ENCODE measurements at places on chromosomes 5 and 9.

DNA sequence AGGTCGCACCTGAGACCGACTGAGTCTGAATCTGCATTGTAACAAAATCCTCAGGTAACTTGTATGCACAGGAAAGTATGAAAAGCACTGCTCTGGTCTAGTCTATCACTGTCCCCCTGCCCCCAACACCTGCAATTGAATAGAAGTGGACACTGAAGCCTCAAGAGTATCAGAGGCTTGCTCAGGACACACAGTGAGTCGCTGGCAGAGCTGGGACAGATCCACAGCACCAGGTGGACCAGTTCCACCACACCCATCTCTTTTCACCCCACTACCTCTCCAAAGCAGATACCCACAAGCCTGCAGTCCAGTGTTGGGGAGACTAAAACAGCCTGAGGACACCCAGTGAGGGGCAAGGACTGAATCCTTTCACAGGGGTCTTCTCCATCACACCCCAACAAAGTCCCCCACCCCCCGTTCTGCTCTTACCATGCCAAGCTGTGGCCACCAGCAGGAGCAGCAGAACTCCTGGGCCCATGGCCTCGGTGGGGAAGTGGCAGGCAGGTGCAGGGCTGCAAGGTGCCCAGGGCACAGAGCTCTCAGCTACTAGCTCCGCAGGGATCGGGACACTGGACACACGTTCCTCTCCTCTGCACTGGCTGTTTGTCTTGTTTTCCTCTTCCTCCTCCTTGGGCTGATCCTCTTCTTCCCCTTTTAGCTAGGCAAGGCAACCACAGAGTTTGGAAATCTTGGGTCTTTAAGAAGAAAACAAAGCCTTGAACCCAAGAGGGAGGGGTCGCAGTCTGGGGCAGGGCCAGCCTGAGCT lies at the start of gene CSF1R:
CSF1R (minus strand) TSS at position 605 of the 766 bp plus-strand sequence; CDS start at position 478, 127 bp downstream.
- no peak for DNase-seq

- no peak for DNase-seq
Observed at GRCh38 chr9:82912645-82913044, 150.3 kb downstream of the RASEF start.

DNA sequence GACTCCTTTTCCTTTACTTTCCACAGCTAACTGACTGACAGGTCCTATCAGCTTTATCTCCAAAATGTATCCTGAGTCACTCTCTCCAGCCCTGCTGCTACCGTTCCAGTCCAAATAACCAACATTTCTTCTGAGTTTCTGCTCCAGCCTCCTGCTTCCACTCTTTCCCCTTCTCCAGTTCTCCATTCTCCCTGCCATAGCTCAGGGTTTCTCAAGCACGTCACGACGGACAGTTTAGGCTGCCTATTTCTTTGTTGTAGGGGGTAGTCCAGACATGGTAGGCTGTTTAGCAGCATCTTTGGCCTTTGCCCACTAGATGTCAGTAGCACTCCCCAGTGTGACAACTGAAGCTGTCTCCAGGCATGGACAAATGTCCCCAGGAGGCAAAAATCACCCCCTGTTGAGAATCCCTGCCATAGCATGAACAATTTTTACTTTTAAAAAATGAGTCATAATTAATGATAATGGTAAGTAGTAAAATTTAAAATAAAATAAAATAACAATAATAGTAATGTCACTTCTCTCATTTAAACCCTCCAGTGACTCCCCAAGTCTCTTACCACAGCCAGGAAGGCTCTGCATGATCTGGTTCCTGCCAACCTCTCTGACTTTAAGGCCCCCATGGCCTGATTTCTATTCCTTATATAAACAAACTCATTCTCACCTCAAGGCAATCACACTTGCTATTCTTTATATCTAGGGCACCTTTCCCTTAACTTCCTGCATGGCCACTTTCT lies 105.4 kb upstream of the FER start:
- peak; percentile 9 for DNase-seq

DNA sequence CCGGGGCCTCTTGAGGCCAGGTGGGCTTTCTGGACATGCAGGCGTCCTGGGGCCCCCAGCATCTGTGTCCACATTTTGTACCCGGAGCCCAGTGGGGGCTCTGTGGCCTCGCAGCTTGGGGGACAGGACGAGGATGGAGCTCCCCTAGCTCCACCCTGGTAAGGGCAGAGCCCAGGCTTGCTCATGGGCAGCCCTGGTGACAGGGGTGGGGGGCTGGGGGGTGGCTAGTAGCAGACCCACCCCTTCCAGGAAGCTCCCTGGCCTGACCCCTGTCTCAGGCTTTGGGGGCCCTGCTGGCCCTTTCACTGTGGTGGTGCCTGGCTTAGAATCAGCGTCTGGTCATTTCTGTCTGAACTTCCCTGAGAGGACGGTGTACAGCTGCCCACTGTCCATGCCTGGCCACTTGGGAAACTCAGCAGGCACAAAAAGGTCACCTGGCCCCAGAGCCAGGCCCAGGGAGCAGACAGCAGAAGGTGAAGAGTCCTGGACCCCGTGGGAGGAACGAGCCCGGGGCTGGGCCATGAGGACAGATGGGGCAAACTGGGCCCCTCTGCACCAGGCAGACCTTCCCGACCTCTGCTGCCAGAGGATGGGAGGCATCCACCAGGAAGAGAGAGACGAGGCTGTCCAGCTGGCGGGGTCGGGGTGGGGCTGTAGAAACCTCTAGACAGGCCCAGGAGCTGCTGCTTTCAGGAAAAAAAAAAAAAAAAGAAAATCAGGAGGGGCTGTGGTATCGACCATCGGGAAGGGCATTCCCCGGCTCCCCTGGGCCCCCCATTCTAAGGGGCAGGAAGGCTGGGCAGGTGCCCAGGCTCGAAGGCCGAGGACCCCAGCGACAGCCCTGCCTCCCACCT lies 52.8 kb downstream of the EXD3 start:
- DNase-seq = no peak

DNA sequence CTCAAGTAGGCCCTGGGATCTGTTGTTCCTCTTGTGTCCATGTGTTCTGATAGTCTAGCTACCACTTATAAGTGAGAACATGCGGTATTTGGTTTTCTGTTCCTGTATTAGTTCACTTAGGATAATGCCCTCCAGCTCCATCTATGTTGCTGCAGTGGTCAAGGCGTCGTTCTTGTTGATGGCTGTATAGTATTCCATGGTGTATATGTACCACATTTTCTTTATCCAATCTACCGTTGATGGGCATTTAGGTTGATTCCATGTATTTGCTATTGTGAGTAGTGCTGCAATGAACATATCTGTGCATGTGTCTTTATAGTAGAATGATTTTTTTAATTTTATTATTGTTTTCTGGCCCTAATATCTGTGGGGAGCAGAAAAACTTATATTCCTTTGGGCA lies 74.3 kb downstream of the MAT2B start:
- DNase-seq = no peak

DNA sequence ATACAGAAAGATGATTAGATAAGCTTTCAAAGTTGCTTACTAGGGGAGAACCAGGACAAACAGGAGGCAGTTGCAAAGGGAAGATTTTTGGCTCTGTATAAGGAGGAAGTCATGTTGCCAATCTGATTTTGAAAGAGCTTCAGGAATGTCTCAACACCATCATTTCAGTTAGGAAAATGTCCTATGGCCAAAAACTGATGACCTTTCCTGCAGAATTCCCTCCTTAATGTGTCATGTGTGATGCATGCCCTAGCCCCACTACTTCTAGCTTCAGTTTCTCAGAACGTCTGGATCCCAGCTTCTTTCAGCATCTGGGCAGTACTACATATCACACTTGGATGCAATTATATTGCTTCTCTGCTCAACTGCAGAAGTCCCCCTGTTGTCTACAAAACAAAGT lies 211.5 kb upstream of the NREP start:
- DNase-seq = no peak

GRCh38 chr9:130023144-130023787 lies 19.7 kb downstream of the FNBP1 start:
- DNase-seq = no peak

DNA sequence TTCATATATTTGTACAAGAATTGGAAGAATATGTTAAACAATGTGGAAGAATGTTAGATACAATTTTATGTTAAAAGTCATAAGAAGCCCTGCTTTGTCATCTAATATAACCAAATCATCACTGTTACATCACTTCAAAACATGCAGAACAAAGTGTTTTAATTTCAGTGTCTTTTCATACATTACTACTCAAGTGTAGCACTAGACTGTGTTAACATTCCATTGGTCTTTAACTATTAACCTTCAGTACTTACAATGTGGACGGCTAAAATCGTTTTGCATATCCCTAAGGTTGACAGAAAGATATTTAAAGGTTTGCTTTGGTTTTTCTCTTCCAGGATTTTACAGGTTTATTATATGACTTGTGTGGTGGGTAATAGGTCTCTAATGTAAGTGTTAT lies 50.9 kb downstream of the VCAN start:
- no peak for DNase-seq

GRCh38 chr9:129436751-129437625 lies 183.9 kb downstream of the C9orf50 start:
- DNase-seq = no peak

- DNase-seq = no peak
Observed at GRCh38 chr9:107586493-107586892, 96.9 kb upstream of the KLF4 start.

- peak; percentile 45 for DNase-seq
Observed at GRCh38 chr9:129143031-129143927, 32.1 kb downstream of the PTPA start.

DNA sequence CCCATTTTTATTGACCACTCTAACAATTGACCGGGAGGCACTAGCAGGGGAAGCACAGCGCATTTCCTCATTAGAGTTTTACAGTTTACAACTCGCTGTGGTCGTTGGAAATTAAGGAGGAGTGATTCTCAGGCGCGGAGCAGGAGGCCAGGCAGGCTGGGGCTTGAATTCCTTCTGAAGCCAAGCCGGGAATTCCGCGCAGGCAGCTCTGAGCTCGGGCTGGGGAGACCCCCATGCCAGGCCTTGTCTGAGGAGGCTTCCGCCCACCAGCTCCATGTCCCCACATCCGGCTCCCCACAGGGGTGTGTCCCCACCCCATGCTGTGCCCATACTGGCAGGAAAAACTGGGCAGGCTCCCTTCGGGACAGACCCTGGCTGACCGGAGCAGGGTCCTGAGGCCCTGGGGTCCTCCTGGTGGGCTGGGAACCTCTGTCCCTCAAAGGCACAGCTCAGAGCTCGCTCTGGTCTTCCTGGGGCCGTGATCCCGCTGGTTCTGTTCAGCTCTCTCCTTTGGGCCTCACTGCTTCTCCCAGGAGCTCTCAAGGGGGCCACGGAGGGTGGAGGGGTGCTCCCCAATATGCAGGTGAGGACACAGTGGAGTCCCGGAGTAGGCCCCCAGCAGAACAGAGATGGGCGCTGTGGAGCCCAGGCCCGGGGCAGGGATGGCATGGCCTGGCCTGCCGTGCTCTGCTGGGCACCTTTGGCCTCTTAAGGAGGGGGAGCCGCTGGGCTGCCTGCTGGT lies 1.3 kb upstream of the NRARP start:
- no peak for DNase-seq

DNA sequence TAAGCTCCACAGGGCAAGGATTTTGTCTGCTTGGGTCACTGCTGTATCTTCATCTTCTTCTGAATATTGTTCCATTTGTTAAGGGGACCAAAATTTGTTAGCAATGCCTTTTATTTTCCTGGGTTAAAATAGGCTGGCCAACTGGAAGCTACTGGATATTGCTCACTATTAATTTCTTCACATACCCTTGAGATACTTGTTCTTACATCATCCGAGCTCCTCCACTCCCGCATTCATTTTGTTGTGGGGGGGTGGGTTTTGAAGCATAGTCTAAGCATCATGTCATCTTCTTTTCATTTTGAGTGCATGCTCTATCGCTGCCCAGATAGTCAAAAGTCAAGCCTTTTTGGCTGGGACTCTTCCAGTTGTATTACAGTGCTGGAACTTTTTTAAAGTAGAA lies 42.5 kb upstream of the PIK3R1 start:
- no peak for DNase-seq

DNA sequence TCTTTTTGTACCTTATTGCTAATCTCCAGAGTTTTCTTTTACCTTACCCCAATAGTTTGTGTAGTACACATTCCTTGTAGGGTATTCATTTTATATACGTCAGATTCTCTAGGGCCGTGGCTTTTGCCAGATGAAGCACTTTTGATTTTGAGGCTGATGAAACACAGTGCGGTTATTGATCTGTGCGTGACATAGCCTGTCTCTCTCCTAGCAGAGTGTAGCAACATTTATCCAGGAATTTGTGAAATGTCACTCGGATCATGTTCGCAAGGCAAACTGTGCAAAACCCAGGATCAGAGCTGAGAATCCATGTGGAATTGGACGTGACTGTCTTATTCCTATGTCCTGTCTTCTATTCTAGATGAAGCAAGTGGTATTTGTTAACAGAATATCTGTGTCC lies 142.0 kb upstream of the SH3GL2 start:
- no peak for DNase-seq
